ENCODE measurements at places on chromosomes 6 and 20.

- no peak for DNase-seq
These were observed 21.6 kb downstream of the NAPB start for GRCh38 chr20:23399568-23400241.

GRCh38 chr20:1871807-1872458, 23.3 kb upstream of the SIRPA start:
- no peak for DNase-seq

DNA sequence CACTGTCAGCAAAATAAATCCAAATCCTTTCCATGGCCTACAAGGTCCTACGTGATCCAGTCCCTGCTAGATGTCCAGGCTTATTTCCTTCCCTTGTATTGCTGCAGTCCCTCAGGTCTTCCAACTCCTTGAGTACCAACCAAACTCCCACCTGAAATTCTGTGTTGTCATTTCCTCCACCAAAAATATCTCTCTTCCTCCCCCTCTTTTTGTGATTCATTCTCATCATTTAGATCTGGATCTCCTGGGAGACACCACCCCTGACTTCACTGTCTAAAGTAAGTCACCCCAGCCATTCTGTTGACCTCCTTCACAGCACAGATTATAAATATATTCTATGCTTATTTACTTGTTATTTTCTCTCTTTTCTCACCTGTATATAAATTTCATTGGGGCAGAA, 9.0 kb upstream of the LOC128125822 start:
- no peak for DNase-seq

GRCh38 chr6:85462673-85463072, 12.8 kb downstream of the NT5E start:
- no peak for DNase-seq

GRCh38 chr20:38135271-38135650, 29.8 kb downstream of the TGM2 start:
- no peak for DNase-seq

DNA sequence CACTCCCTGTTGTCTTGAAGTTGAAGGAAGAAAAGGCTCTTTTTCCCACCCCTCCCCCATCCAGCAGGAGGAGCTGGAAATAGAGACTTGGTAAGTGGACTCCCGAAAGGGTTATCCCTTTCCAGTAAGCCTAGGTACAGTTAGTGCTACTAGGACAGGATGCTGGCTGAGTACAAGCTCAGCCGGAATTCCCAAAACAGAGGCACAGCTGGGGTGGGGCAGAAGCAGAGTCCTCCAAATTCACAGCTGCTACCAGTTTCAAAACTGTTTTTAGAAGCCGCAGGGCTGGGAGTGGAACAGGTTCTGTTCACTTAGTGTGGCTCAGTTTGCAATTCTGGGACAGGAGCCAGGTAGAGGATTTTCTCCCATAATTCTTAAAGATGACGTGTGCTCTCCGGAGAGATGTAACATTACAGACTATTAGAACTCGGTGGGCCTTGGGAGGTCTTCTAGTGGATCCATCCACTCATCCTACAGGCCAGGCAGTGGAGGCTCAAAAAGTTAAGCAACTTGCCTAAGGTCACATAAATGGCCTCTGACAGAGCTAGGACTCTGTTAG, 19.0 kb upstream of the UTRN start:
- DNase-seq, result peak; percentile 44

GRCh38 chr6:146498309-146498708, 45.3 kb upstream of the RAB32 start:
- DNase-seq, result no peak

DNA sequence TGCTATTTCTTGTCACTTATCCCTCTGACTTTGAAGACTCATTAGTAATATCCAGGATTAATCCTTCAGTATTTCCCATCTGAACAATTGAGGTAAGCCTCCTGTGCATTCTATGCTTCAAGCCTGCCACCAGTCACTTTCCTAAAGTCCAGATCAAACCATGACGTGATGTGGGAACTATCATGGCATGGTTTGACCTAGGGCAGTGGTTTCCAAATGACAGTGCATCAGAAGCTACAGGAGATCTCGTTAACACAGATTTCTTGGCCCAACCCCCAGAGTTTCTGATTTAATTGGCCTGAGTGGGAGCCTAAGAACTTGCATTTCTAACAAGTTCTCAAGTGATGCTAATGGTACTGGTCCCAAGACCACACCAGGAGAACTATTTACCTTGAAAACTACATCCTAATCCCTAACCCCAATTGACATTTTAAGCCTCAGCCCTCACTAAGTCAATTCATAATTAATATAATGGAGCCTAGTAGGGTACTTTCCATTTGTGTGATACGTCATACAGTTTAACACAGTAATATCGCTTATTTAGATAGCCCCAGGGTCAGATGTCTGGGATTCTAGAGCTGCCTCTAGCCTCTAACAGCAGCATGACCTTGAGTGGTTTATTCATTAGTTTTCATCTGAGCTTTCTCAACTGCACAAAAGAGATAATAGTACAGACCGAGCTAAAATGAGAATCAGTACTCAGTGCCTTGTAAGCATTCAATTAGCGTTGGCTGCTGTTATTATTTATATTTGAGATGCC, 907.6 kb downstream of the TFAP2A start:
- no peak for DNase-seq

DNA sequence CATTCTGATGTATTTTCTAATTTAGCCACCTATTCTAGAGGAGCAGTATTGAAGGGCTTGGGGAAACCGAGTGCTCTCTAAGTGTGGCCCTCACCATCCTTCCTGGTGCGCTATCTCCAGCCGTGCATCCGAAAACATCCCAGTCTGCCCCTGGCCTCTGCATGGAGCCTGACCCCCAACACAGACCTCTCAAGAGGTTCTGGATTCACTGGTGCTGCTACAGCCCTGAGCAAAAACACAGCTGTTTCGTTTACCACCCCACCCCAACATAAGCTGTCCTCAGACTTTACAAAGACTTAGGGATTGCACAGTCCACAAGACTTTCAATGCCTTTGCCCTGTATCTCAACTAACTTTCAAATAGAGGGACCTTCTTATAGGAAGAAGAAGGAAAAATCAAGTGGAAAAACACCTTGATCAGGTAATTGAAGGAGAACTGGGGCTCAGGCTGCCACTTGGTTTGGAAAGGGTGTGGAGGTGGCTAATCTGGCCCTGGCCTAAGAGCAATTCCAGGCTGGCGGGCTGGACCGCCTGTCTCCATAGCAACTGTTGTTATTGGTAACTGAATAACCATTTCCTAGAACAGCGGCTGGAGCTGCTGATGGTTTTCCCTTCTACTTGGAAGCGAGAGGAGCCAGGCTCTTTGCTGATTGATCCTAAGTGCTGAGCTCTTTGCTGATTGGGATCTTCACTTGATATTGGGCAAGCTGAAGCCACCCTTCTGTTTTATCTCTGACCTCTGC, 90.2 kb upstream of the TOX2 start:
- no peak for DNase-seq

DNA sequence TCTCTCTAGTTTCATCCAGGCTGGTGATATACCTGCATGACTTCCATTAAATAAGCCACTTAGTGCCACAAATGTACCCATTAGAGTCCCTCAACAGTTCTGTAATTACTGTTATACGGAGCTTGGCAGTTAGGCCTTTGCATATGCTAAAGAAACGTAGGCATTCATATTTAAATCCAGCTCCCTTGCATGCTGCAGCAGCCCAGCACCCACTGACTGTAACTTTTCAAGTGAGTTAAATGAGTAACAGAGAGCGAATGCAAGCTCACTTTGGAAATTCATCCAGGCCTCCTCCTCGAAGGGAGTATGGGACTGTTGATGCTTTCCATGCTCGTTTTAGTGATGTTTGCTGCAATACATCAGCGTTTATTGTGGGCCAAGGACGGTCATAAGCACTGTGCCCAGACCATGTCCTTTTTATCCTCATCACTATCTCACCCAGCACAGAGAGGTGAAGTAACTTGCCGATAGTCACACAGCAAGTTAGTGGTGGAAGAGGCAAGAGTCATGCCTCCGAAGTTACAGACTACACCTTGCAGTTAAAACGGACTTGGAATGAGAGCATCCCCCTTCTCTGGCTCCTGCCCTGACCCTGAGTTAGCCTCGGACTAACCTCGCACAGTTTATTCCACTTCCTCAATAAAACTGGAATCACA, 179.4 kb upstream of the PDE10A start:
- DNase-seq, result no peak

DNA sequence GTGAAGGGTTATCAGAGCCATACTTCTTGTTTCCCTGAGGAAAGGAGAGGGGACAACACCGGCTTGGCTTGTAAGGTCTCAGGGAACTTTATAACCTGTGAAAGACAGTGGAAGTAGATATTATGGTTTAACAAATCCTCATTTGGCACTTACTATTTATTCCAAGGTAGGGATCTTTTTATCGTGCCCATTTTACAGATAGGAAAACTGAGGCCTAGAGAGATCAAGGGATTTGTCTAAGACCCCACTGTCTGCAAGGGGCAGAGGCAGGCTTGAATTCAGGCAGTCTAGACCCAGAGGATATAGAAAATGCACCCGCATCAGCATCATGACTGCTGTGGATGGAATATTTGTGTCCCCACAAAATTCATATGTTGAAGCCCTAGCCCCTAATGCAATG, 118.4 kb upstream of the CST7 start:
- DNase-seq, result no peak

- DNase-seq, result peak; percentile 68
These were observed 67.4 kb downstream of the STMND1 start for GRCh38 chr6:17169291-17169690.

- DNase-seq, result no peak
These were observed 55.1 kb downstream of the CEBPB start for GRCh38 chr20:50245498-50246366.

DNA sequence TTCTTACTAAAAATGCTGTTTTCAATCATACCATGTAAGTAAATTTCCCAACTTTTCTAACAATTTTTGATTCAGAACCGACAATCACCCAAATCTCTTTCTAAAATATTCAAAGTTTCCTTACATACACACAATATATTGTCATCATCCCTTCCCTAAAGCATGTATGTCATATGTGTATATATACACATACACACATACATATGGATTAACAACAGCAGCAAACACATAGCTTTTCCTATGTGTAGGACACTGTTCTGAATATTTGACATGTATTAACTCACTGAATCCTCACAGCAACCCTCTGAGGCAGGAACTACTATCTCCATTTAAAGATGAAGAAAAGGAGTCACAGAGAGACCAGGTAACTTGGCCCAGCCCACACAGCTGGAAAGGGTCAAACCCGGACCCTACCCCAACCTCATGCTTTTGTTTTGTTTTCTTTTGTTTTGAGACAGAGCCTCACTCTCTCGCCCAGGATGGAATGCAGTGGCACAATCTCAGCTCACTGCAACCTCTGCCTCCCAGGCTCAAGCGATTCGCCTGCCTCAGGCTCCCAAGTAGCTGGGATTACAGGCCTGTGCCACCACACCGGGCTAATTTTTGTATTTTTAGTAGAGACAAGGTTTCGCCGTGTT, 7.2 kb downstream of the FYN start:
- DNase-seq, result no peak

DNA sequence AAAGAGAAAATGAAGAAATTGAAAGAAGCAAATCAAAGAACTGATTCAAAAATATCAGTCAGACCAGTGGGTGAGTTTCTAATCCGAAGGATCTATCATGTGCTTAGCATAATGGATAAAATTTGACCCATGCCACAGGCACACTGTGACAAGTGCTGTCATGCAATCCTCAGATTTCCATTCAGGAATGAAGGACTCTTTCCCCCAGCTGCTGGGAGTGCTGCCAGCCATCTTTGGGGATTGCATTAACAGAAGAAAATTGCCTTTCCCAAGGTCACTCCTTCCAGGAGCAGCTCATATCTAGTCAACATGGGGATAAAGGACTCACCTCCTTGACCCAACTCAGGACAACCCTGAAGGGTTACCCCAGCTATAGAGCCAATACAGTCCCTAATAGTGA, 316.7 kb upstream of the TBX18 start:
- no peak for DNase-seq

GRCh38 chr20:53365539-53366075, 228.0 kb downstream of the ZNF217 start:
- DNase-seq, result no peak

Measured in AG04450 (cell line).